ENCODE measurements at places on chromosomes 2 and 18.

DNA sequence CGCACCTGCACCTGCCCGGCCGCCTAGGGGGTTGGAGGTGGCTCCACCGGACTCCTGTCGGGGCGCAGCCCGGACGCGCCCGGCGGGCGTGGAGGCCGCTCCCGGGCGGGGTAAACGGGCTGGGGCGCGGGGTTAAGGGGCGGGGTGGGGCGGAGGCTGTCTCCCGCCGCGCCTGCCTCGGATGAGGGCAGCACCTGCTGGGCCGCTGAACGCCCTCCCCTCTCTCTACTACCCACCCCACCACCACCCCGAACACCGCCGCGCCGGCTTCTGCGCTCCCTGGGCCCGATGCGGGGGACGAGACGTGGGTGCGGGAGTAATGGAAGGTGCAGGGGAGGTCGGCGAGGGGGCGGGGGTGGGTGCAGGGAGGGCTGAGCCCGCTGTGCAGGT lies 224.8 kb upstream of the ID2 start:
- peak; percentile 40 for DNase-seq

- peak; percentile 75 for DNase-seq
Observed at GRCh38 chr2:68643011-68643873, at the start of gene PROKR1. PROKR1 (plus strand) TSS chr2:68643579; CDS start chr2:68645822, 2,243 bp downstream.

DNA sequence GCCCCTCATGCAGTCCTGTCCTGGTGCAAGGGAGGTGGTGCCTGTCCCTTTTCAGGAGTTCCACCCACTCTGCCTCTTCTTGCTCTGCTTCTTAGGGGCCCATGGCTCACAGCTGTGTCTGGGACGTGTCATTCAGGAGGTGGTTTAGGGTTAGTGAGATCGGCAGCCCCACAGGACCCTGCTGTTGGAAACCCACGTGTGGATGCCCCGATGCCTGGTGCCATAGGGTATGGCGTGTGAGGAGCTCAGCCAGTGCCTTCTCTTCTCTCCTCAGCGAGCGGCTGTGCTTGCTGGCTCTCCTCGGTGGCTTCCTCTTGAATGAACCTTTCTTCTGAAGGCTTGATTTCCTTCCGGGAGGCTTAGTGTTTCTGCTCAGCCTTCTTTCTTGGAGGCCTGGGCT lies 55.2 kb downstream of the LDLRAD4 start:
- DNase-seq, result no peak

DNA sequence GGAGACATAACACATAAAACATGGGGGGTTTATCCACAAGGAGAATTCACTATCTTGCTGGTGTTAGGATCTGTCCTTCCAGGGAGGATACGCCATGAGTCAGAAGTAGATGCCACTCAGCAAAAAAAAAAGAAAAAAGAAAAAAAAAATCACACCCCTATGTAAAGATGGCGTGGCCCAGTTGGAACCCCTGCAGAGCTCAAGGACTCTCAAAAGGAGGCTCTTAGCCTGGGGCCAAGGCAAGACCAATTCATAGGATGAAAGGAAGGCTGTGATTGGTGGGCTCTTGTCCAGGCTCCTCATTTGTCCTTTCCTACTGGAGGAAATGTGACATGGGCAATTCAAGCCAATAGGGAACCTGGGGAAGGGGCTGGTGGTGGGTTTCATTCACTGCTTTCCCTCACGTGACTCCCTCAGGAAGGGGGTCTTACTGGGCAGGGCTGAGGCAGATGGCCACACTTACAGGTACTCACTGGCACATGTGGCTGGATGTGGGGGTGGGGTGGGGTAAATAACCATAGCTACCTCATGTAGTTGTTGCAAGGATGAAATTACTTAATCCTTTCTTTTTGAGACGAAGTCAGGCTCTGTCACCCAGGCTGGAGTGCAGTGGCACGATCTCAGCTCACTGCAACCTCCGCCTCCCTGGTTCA lies 38.7 kb upstream of the HAAO start:
- DNase-seq, result no peak
